ENCODE measurements at places on chromosomes 5 and 9.
A peak's percentile ranks its signal among the peaks of the same experiment; 100 is the strongest.

GRCh38 chr9:2017331-2018161, 2.4 kb downstream of the SMARCA2 start:
- peak; percentile 79 for DNase-seq

DNA sequence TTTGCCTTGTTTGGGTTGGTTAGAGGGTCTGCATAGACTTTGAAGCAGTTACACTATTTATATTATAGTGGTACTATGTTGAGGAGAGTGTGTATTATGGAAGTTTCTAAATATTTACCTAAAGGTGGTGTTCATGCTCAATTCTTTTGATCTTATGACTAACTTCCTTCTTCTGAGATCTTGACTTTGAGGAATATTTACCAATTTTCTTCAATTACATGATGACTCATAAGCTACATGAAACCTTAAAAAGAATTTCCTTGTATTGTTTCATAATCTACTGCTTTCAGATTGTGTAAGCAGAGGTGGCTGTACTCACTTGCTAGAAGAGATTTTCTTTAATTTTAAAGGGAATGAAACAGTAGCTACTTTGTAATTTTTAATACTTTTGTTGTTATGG, 276.1 kb downstream of the TAF11L14 start:
- DNase-seq, result no peak

DNA sequence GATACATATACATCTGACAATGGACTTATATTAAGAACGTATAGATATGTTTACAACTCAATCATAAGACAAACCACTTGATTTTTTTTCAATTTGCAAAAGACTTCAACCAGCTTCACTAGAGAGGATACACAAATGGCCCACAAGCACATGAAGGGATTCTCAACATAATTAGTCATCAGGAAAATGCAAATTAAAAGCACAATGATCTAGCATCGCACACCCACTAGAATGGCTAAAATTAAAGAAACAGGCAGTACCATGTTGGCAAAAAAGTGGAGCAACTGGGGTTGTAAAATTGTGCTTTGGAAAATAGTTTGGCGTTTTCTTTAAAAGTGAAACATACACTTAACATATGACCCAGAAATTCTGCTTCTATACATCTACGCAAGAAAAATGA, 80.0 kb upstream of the TRIO start:
- DNase-seq, result no peak

- no peak for DNase-seq
Measured at GRCh38 chr5:50415912-50416311, 25.2 kb downstream of the EMB start.

DNA sequence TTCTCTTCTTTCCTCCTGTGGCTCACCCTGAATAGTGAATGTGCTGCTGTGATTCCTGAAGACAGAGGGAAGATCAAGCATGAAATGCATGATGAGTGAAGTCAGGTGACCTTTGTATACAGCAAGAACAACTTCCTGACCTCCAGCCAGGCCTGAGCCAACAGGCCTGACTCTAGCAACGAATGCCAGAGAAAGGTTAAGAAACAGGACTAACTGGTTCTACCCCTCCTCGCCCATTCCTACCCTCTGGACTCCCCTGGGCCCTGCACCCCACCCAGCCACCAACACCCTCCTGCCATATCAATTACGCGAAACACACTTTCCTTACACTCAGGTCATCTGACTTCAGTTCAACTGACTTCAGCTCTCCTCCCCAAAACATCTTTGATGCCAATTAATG, 4.9 kb downstream of the SUSD1 start:
- DNase-seq, result no peak

GRCh38 chr9:93316726-93317494, 133.0 kb downstream of the WNK2 start:
- no peak for DNase-seq

GRCh38 chr9:33378121-33378795, 24.1 kb downstream of the AQP7 start:
- DNase-seq, result no peak

DNA sequence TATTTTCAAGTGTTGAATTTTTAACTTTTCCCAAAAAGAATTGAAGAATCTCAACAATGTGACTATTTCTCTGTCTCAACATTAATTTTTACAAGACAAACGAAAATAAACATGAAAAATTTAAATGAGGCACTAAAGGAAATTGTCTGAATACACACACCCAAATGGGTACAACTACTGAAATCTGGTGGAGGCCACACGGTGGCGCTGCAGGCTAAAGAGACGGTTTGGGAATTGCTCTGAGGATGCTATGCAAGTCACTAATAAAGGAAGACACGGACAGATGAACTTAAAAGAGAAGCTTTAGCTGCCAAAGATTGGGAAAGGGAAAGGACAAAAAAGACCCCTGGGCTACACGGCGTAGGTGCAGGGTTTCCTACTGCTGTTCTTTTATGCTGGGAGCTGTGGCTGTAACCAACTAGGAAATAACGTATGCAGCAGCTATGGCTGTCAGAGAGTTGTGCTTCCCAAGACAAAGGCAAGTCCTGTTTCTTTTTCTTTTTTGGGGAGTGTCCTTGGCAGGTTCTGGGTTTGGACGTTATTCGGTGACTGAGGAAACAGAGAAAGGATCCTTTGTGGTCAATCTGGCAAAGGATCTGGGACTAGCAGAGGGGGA, at the start of gene PCDHB10:
TSS of gene PCDHB10 (plus strand) at position 244 of the 616 bp plus-strand sequence. CDS start at position 444, 200 bp downstream.
- DNase-seq, result no peak

DNA sequence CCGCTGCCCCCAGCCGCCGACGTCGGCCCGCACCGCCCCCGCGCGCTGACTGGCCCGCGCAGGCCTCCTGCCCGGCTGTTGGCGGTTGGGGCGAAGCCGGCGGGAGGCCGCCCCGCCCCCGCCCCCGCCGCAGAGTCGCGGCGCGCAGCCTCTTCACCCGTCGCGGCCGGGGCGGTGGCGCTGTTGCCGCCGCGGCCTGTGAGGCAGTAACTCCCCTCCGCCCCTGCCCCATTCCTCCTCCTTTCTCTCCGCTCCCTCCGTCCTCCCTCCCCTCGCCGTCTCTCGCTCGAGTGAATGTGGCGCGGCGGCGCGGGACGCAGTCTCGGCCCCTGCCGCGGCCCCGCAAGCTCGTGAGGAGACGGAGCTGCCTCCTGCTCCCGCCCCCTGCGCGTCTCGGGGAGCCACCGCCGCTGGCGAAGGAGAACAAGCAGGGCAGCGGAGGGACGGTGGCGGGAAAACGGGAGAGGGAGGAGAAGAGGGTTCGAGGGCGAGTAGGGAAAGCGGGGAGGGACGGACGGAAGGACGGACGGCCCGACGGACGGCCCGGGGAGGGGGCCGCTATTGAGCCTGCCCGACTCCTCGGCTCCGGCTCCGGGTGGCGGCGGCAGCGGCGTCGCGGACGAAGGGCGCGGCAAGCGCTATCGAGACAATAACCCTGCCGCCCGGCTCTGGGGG, 637 bp upstream of the ERBIN start:
- DNase-seq, result peak; percentile 75

DNA sequence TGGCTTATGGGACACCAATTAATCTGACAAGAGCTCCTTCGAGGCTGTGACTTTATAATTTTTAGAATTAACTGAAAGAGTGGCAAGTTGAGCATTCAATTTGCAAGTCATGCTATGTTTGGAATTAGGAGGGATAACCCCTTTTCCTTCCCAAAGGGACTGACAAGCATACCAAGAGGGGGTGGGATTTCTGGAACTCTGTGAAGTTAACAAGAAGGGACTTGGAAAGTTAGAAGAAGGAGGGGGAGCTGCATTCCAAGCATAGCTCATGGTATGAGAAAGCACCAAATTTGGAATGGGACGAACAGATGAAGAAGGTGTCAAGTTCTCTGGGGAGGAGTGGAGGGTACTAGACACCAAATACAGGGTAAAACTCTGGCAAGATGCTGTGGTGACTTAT, 8.9 kb upstream of the PALM2AKAP2 start:
- no peak for DNase-seq

- no peak for DNase-seq
Measured at GRCh38 chr9:114477642-114478041, 27.6 kb downstream of the WHRN start.

All from activated T-helper 2 cell treated with anti-CD3 and anti-CD28 coated beads, Interferon-gamma antibody, Interleukin-2, Interleukin-4, amounts not matched to agents 10 μg/mL and 5 μg/mL and 100 μg/mL, durations not matched to agents 14 hours and 24 hours and 36 hours (primary cell).